ENCODE measurements at places on chromosomes 2 and 18. TPM values are rescaled to one million over a fixed set of nuclear protein-coding genes. Genes with fewer than 3 reads are reported as not detected.

DNA sequence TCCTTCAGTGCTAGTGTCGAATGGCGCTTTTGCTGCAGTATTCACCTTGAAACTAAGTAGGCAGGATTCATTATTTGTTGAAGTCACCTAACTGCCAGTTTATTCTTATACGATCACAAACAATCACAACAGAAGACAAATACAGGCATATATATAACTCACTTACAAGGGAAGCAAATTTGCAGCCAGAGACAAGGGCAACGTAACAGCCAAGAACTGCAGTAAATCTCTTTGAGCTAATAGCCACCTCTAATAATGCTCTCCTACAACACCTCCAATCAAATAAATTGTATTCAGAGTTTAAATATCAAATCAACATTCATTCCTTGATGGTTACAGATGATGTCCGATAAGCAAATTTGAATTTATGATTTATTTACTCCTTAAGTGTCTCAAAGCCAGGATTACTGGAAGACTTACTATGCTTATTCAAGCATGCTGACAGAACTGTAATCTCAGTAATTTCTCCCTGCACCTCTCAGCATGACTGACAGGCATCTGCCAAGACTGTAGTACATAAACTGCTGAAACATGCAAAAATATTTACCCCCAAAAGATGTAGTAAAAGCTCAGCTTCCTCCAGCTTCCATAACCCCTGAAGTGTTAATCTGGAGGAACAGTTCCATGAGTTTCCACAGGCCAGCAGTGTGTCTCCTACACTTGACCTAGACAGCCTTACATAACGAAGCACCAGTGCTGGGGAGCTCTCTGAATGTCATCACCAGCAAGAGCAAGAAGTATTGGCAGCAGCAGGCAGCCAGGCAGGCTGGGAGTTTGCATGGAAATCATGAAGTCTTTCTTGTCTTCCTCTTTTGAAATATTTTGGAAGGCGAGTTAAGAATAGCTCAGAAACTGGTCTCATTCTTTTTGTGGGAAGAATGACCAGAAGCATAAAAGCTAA, 20.9 kb upstream of the SCN1A start:
- H3K27ac ChIP-seq = no peak overlapping the region
- H3K4me3 ChIP-seq = no peak overlapping the region
- DNase-seq = no peak

DNA sequence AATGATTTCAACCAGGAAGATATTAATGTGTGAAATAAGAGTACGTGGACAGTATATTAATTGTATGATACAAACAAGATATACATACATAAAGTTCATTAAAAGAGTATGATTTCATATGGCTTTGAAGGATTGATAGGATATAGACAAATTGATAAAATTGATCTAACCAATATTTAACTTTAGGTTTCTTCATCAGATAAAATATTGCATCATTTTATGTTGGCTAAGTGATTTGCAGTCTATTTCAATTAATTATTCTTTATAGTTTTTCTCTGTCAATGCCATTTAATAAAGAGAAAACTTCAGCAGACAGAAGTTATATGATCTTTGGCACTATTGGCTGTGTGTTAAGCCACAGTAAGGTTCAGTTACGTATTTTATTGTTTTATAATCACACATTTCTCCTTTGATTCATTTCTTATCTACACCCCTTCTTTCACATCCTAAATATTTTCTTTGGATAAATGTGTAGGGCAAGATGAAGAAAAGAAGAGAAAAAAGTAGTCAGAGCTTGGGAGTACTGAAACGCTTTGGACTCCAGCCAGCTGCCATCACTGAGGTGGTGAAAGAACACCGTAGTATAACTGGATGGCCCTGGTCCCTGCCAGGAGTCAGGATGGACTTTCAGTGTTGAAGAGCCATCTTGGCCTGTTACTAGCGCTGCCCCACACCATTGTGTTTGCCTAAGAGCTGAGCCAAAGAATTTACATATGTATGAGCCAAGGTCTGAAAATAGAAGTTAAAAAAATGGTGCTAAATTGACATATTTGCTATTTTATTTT, 9.8 kb upstream of the CPS1 start:
- H3K4me3 ChIP-seq = no peak overlapping the region
- no peaks in the 10 kb centered on the region for H3K4me1 ChIP-seq
- H3K36me3 ChIP-seq = no peaks in the 10 kb centered on the region
- H3K27ac ChIP-seq = no peak overlapping the region
- no peaks in the 10 kb centered on the region for H3K27me3 ChIP-seq
- DNase-seq = no peak

DNA sequence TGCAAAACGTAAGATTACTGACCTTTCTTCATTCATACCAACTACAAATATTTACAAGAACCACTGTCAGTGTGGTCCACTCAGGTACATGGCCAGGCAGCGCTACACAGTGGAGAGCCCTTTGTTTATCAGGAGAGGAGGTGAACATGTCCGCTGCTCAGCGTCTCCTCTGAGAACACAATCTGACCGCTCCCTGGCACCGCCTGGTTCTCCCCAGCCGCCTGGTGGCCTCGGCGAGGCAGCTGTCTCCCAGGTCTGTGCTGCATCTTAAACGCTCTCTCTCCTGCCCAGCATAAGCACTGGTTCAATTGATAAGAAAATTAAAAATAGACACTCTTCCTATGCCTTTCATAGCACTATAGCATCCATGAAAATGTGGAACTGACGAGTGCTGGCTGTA, 146.8 kb upstream of the PXDN start:
- H3K27me3 ChIP-seq = no peaks in the 10 kb centered on the region
- DNase-seq = no peak

GRCh38 chr2:108776475-108776874, 10.1 kb upstream of the CCDC138 start:
- DNase-seq = no peak
- H3K36me3 ChIP-seq = no peaks in the 10 kb centered on the region
- no peaks in the 10 kb centered on the region for H3K4me1 ChIP-seq
- no peak overlapping the region for H3K4me3 ChIP-seq

MDH1B gene
- 0.34 TPM for total RNA-seq

Data from Caco-2 (cell line).